SK-N-SH (cell line): ENCODE measurements at places on chromosomes 2 and 18.

- no peak for DNase-seq
These were observed 660.1 kb upstream of the RAB6C start for GRCh38 chr2:129319422-129319717.

GRCh38 chr18:10420561-10421352 is 33.7 kb upstream of the APCDD1 start:
- DNase-seq = no peak

- peak; percentile 33 for DNase-seq
These were observed 163.1 kb downstream of the ANTXR1 start for GRCh38 chr2:69175790-69176715.

DNA sequence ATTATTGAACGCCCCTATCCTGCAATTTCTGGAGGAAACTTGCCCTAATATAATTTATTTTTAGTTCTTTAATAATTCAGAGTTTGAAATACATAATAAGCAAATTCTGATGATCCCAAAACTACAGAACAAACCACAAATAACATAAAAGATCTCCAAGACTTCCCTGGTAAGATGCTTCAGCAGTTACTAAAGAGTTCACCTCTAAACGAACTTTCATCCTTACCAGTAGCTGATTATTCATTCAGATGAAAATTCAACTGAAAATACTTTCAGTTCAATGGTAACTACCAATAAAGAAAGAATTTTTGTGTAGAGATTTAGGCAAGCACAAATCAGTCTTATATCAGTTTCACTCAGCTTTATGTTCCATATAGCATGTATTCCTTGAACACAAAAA is 130.1 kb upstream of the MAPRE2 start:
- DNase-seq = no peak

DNA sequence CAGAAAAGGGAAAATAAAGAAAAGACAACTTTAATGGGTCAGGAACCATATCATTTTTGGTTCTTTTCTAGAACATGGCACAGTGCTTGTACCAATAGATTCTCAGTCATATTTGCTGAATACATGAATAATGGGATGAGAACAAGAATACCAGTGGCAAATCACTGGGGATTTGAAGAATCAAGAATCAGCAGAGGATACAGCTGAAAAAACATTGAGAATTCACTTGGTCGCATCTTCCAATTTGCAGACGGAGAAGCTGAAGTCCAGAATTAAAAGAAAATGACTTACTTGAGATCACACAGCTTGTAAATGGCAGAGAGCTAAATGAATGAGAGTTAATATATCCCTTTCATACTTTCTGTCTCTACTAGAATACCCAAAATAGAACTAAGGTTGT is 362.2 kb downstream of the RAD51AP2 start:
- no peak for DNase-seq

- DNase-seq = no peak
These were observed 10.8 kb upstream of the ATL2 start for GRCh38 chr2:38387887-38388286.

DNA sequence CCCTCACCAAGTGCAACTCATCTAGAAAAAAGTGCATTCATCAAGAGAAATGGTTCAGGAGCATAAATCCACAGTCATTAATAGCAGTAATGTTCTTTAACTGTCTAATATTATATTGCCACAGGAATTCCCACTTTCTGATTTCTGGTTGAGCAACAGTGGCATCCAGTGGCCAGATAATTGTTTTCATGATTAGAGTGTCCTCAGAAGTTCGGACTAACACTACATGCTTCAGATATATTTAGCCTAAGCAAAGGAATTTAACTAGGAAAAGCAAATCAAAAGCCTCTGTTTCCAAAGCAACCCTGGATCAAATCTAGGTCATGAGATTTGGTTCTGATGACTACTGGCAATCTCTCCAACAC is 9.8 kb upstream of the ERBB4 start:
- peak; percentile 28 for DNase-seq

DNA sequence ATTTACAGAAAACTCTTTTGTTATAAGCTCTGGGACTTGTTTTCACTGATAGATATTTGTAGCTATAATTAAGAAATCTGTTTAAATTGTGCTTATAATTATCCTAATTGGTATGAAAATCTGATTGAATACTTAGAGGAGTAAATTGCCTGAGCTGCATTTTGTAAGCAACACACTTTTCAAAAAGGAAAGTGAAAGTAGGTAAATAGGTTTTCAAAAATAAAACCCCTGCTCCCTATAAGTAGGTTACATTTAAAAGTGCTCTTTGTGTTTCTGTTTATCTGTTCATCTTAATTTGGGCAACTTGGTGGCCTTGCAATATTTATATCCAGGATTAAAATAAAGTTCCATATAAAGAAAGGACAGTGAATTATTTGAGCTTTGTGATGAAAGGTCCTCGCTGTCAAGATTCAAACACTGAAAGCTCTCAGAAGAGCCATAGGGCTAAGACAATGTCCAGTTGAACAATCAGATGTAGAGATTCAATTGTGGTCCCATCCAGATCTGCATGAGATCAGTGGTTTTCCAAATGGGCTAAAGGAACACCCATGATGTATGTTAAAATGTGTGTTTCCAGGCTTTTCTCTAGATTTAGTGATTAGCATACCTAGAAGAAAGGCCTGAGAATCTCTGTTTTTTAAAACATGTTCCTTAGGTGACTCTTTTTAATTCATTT is 371.6 kb downstream of the RPRM start:
- DNase-seq = no peak

- DNase-seq = no peak
These were observed 93.6 kb downstream of the LIPG start for GRCh38 chr18:49655266-49656072.

GRCh38 chr2:138712212-138712979 is 67.8 kb downstream of the NXPH2 start:
- DNase-seq = no peak

DNA sequence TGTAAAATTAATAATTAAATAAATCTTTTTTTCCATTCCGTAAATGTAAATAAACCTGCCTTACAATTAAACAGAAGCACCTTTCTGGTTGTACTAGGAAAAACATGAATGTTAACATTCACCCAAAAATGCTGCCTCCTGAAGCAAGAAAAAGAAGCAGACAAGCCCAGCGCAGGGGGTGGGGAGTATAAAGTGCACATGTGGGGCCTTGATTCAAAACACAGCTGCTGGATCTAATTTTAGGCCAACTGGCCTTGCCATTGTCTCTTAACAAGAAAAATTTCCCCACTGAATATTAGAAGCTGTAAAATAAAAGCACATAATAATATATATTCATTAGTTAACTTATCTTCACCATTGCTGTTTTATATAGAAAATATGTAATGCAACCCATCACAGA is 28.3 kb downstream of the TCF4 start:
- peak; percentile 9 for DNase-seq

DNA sequence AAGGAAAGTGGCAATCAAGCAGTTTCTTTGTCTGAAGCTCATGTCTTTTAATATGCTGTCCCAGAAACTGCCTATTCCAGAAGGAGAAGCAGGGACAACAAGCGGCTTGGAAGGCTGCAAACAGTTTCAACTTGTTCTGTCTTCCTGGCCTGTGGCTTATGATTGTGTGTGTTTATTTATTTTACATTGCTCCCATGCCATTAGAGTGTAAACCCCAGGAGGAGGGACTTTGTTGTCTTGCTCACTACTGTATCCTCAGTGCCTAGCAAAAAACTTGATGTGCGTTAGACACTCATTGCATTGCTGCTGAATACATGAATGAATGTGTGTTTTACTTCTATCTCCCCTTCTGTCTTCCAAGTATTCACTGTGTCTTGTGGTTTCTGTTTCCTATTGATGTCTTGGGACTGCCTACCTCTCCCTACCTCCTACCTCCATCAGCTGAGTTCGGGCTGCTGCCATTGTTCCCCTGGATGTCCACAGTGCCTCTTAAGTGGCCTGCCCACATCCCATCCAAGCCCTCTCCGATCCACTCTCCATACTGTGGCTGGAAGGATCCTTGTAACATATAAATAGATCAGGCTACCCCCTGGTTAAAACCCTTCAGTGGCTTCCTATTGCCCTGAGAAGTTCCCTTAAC is 261.4 kb downstream of the DYSF start:
- no peak for DNase-seq

GRCh38 chr2:60028849-60029565 is 524.4 kb downstream of the BCL11A start:
- DNase-seq = no peak

GRCh38 chr18:62737241-62737873 is 22.0 kb downstream of the PHLPP1 start:
- DNase-seq = no peak

GRCh38 chr2:216880509-216881184 is 20.8 kb upstream of the TNP1 start:
- DNase-seq = no peak

DNA sequence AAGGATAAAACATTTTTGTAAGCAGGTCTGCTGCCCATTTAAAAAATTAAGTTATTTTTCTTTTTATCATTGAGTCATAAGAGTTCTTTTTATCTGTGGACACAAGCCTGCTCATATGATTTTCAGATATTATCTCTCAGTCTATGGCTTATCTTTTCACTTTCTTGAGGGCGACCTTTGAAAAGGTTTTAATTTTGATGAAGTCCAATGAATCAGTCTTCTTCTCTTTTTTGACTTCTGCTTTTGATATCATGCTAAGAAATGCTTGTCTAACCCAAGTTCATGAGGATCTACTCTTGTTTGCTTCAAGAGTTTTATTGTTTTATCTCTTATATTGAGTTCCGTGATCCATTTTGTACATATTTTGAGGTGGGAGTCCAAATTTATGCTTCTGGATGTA is 36.5 kb downstream of the PSMD14 start:
- DNase-seq = no peak

GRCh38 chr2:23791030-23791429 is 135.9 kb downstream of the ATAD2B start:
- DNase-seq = no peak

- peak; percentile 52 for DNase-seq
These were observed 141.1 kb downstream of the CCBE1 start for GRCh38 chr18:59555995-59556659.

DNA sequence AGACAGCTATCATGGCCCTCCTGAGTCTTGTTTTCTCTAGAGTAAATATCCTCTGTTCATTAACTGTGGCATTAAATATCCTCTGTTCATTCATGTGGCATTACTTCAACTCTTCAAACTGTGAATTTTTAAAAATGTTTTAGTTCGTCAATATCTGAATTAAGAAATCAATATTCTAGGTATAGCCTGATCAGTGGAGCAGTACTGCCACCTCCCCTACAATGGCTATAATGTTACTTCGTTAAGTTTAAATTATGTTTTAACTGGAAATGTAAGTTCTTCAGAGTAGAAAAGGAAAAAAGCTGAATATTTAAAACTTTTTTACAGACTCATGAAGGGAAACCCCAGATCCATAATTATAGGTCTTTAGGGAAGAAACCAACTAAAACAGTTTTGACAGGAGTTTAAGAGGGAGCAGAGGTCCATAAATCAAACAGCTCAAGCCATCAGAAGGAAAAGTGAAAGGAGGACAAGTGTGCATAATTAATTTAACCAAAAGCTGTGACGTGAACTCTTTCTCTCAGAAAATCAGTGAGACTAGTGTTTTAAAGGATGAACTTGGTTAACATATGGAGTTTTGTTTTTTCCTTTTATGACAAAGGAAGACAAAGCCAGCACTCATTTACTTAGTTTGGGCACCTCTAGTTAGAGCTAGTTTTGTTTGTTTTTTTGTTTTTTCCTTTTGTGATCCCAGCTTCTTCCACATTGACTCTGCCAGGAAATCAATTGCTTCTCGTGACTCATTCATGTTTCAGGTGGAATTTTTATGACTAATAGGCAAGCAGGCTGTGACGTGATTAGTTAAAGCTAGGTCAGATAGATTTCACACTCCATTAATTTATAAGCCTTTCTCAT is 44.9 kb downstream of the RBBP8 start:
- no peak for DNase-seq

- DNase-seq = peak; percentile 20
These were observed 74.8 kb upstream of the ST6GAL2 start for GRCh38 chr2:106960683-106961161.

GRCh38 chr2:26951236-26951635 is 19.2 kb upstream of the MAPRE3 start:
- DNase-seq = no peak

DNA sequence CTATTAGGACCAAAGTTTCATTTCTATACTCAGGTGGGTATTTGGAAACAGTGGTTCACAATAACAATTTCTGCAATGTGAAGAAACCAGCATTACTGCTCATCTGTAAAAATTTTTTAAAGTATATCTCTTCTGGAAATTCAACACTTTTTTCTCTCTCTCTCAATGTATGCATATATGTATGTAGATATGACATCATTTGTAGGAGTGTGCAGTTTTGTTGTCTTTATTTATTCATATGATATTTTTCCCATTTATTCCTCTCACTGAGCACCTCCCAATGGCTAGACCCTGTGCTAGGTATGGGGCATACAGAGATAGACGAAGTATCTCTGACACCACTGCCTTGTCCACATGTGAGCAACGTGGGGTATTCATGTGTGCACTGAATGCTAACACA is 58.3 kb downstream of the RDH14 start:
- DNase-seq = no peak

DNA sequence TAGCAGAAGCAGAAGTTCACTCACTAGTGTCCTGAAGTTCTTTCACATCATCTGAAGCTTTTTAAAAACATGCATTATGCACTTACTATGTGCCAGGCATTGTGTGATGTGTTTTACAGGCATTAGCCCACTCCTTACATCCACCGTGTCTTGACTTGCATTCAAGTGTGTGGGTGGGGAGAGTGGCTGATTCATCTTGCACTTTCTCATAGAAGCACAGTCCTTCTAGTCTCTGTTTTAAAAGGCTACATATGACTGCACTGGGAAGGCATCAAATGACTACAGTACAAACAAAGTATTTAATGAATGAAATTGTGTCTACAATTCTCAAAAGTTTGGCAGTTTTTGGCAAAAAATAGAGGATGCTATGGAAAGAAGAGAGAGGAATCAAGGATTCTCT is 21.6 kb upstream of the DSC3 start:
- no peak for DNase-seq

GRCh38 chr18:48837676-48838075 is 113.1 kb downstream of the SMAD7 start:
- no peak for DNase-seq

DNA sequence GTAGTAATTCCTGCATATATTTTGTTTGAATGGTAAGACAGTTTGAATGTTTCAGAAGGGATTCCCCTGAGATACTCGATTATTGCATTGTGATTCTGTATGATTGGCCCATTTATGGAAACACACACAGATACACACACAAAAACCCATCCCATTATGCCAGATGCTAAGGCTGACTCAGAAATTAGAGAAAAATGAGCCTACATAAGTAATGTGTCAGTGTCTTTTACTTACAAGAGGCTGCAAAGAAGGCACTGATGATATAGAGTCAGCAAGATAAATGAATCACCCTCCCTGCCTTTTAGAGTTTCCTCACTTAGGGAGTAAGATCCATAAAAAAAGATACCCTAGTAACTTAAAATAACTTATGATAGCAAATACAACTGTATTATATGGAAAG is 1481.1 kb upstream of the ACVR2A start:
- no peak for DNase-seq

- no peak for DNase-seq
These were observed 750 bp upstream of the CCDC150 start for GRCh38 chr2:196638765-196639164.

GRCh38 chr18:5951515-5952091 is 56.3 kb upstream of the TMEM200C start:
- no peak for DNase-seq
